ENCODE measurements at places on chromosomes 6 and 20.

DNA sequence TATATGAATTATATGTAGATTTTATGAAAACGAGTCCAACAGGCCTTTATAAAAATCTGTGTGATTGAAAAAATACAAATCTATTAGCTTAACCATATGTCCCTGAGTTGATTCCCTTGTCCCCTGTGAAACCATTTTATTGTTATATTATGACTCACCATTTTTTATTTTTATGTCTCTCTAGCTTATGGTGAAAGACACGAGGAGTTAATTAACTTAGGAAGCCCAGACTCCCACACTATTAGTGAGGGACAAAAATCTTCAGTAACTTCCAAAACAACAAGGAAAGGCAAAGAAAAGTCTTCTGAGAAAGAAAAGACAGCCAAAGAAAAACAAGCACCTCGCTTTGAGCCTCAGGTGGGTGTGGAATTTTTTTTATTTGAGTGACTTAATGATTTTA lies 183.1 kb downstream of the ADGB start:
- DNase-seq = no peak

DNA sequence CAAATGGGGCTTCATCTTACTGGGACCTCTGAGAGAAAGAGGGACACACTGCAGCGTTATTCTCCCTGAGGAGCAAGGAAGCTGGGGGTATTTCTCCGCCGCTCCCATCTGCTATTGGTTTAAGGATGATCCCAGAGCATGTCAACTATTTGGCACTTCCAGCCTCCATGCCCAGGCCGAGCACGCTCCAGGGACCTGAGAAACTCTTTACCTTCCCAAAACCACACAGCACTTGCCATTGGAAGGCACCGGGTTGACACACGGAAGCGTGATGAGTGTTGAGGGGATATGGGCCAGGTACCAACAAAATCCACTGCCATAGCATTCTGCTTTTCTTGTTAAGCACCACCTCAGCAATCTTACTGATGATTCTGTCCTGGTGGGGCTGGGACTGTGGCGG lies 92.4 kb upstream of the SLC24A3 start:
- DNase-seq = no peak

DNA sequence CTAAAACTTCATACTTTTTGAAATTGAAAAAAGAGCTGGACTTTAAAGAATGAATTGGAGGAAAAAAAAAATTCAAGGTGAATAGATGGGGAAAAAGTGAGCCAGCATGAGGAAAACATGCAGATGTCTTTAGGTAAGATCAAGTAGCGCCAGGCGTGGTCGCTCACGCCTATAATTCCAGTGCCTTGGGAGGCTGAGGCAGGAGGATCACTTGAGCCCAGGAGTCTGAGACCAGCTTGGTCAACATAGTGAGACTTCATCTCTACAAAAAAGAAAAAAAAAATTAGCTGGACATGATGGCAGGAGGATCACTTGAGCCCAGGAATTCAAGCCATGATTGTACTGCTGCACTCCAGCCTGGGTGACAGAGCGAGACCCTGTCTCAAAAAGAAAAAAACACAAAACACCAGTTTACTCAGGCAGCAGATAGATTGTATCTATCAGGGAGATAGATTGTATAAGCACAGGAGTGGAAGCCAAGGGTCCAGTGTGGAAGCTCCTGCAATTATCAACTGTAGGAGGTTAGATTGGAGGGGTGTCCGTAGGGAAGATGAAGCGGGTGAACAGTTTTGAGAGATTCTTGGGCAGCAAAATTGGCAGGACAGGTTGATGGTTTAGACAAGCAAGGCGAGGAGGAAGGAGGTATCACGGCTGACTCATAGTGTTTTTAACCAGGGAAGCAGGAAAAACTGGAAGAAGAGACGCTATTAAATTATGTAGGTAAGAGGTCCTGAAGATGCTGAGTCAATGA lies 97.6 kb upstream of the ZNF217 start:
- no peak for DNase-seq

DNA sequence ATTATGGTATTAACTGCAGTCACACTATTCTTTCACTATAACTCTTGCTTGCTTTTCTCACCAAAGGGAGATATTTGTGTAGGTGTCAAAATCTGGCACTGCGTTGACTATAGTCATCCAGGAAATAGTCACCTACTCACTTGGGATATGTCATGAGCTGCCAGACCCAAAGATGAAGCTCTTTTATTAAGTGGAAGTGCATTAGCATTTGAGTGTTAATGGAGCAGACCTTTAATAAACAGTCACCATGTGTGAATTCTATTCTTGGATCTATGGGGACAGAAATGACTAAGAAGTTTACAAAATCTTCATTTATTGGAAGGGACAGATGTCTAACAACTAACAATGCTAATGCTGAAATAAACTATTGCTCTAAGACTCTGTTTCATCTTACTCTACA lies 130.1 kb upstream of the NEDD9 start:
- DNase-seq = no peak

DNA sequence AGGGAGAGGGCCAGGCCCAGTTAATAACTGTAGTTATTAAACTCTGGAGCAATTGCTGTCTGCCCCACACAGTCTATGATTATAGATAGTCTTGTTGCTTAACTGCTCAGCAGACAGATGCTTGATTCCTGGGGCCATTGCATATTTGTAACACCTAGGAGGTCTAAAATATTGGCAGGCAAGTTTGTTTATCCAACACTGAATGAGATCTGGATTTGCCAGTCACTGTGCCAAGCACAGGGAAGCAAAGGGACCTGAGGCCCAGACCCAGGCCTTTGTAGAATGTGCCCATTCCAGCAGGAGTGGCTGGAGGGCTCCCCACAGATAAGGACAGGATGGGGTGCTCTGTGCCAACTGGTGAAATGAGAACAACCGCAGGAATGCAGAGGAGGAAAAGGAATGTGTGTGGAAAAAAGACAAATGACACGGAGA lies 17.6 kb upstream of the ENTPD6 start:
- no peak for DNase-seq

GRCh38 chr20:25296094-25297093 lies 48.5 kb downstream of the PYGB start:
- DNase-seq = no peak

- no peak for DNase-seq
Measured at GRCh38 chr6:148379966-148380713, 37.5 kb downstream of the SASH1 start.

DNA sequence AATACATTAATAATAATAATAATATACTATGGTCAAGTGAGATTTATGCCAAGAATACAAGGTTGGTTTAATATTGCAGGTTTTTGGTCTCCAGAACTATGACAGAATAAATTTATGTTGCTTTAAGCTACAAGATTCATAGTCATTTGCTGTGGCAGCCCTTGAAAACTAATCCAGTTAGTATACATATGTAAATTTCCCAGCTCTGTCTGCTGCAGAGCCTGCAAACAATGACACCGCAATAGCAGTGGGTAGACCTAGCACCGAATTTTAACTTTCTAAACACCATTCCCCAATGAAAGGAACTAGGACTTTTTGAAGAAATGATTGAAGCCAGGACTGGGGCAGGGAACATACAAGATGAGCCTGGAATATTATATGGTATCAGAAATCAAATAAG lies 647.7 kb upstream of the NRSN1 start:
- no peak for DNase-seq

GRCh38 chr6:155985660-155986138 lies 530.1 kb upstream of the NOX3 start:
- DNase-seq = peak; percentile 70

DNA sequence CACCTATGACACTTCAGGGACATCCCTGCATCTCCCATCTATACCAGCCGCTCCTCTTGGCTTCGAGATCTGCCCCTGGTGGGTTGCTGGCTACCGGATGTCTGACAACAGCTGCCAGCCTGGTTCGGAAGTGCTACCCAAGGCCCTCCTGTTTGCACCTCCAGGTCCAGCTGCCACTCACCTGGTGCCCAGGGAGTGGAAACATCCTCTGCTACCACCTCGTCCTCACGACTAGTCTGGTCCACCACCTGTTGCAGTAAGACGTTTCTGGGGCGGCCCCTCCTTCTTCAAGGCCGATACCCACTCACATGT lies 8.3 kb upstream of the PCMTD2 start:
- DNase-seq = no peak

GRCh38 chr20:50855498-50856474 lies 60.9 kb downstream of the BCAS4 start:
- no peak for DNase-seq

- no peak for DNase-seq
Measured at GRCh38 chr20:25219365-25219764, 23.9 kb downstream of the ENTPD6 start.

DNA sequence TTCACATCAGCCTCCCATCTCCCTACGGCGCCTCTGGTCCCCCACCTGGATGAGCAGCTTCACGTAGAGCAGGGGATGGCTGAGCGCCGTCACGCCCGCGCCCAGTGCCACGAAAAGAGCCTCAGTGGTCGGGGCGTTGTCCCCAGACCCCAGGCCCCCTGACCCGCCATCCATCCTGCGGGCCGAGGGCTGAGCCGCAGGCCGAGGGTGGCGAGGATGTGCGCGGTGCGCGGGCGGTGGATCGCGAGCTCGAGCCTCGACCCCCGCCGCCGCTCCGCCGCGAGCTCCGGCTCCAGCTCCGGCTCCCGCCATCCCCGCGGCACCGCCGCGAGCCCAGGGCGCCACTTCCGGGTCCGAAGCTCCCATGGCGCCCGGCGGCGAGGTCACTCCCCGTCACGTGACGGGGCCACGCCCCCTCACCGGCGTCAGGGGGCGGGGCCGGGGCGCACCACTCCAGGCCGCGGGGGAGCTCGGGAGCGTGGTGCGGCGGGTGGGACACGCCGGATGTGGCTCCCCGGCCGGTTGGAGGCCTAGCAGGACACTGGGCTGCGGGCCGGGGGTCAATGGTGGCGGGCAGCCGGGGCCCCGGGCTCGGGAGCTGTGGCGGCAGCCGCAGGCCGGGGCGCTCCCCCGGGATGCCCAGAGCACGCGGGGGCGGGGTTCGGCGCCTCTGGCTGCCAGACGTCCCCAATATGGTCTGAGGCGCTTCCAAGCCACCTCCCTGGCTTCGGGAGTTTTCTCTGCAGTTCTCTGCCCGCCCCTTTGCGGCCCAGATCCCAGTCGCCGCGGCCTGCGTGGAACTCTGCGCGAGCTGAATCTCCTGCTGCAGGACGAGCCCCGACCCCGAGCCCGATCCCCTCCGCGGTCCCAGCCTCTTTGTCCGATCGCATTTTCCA lies at the start of gene MTCH1:
MTCH1 (minus strand) TSS at position 389 of the 896 bp plus-strand sequence; CDS start at position 366, 23 bp downstream.
- peak; percentile 94 for DNase-seq

GRCh38 chr6:17998003-17998402 lies 10.6 kb upstream of the KIF13A start:
- DNase-seq = no peak

DNA sequence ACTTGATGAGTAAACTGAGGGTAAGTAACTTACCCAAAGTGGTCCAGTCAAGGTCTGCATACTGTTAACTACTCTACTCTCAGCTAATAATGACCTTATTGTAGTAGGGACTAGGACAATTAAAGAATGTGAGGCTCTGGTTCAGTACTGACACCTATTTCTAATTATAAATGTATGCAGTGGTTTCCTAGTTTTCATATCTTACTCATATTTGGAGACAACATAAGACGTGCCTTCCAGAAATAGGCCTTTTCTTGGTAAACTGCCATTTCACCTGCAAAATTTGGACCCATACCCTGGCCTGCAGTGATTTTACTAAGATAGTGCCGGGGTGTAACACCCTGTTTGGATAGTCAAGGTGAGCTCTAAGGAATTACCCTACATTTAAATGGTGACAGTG lies 24.7 kb downstream of the GJA1 start:
- DNase-seq = no peak

GRCh38 chr6:72711731-72712130 lies 89.9 kb downstream of the KCNQ5 start:
- no peak for DNase-seq

DNA sequence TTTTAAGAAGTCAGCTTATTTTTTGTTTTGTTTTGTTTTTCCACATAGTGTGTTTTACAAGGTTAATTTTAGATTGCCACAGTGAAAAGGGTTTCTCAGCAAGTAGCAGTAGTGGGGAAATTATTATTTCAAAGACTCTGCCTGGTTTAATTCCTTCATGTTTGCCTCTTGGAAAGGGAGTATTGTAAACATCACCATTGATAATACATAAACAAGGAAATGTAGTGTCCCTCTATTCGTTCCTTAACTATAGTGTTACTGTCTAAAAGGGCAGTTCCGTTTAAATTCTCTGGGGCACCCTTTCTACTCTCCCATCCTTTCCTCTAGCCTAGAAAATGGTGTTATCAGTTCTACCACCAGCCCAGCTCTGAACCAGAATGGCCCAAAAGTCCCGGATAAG lies 391.0 kb upstream of the SOX4 start:
- DNase-seq = no peak

GRCh38 chr6:155418017-155418761 lies 37.5 kb downstream of the NOX3 start:
- DNase-seq = no peak

Data from left forelimb (tissue), 1 donor.